NCI-H446 (cell line): ENCODE measurements at places on chromosomes 3 and 15.

DNA sequence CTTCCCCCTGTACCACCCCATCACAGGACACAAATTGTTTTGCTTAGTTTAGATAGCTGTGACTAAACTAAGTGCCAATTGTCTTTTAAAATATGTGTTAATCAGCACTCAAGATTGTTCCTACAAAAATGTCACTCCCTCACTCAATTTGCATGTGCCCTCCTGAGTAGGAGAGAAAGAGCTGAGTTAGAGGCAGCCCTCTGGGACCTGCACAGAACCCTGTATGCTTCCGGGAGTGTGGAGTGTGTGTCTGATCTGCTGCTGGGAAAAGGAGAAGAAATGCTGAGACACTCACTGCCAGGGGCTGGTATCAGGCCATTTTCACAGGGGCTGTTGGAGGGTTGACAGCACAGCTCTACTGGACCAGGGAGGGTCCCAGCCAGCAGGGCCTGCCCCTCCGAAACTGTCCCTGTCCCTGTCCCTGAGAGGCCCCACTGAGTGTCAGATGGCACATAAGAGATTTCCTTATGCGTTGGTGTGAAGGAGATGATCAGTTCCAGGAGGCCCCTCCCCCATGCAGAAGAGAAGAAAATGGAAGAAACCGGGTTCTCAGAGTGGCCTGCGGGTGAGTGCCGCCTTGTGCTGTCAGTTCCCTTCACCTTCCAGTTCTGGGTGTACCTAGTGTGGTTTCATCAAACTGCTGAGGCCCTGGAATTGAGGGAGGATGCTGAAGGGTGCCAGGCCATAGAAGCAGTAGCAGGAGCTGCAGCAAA is 3.9 kb upstream of the B3GNT5 start:
- no peak for DNase-seq

- DNase-seq: no peak
Measured at GRCh38 chr15:67575039-67575502, 32.6 kb downstream of the MAP2K5 start.

DNA sequence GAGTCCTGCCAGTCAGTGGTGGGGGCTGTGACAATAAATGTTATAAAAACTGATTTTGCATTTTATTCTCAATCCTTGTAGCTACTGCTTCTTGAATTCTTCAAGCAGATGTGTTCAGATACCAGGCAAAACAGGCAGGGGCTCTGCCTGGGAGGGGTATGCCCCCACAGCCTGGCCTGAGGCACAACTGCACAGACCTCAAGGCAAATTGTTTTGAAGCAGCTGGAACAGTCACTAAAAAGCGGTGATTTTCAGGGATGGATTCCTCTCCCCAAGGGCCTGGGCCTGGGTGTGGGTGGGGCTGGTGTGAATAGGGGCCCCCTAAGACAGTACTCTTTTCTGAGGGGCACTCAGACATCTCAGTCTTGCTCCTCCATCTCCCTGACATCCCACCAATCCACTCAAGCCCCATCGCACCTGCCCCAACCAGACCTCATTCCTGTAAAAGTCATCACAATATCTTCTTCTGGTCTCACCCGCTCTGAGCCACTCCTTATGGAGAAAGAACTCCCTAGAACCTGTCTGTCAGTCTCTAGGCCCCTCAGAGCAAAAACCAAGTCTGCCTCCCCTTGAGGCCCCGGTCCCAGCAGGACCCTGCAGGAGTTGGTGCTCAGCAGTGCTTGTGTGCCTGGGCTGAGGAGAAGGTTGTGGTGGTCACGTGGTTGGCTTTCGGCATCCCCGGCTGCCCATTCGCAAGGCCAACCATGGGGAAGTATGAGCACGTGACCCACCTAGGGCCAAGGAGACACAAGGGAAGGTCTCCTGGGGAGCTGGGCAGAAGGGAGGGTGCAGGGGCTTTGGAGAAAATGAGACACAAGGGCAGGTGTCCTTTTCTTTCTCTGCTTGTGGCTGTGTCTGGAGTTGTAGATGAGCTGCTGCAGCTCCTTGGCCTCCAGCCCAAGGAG is 2.9 kb upstream of the PSTPIP1 start:
- no peak for DNase-seq

- DNase-seq: no peak
Measured at GRCh38 chr15:88648357-88649214, 9.8 kb downstream of the ISG20 start.

- no peak for DNase-seq
Measured at GRCh38 chr15:48415036-48415886, 84.0 kb downstream of the DUT start.

DNA sequence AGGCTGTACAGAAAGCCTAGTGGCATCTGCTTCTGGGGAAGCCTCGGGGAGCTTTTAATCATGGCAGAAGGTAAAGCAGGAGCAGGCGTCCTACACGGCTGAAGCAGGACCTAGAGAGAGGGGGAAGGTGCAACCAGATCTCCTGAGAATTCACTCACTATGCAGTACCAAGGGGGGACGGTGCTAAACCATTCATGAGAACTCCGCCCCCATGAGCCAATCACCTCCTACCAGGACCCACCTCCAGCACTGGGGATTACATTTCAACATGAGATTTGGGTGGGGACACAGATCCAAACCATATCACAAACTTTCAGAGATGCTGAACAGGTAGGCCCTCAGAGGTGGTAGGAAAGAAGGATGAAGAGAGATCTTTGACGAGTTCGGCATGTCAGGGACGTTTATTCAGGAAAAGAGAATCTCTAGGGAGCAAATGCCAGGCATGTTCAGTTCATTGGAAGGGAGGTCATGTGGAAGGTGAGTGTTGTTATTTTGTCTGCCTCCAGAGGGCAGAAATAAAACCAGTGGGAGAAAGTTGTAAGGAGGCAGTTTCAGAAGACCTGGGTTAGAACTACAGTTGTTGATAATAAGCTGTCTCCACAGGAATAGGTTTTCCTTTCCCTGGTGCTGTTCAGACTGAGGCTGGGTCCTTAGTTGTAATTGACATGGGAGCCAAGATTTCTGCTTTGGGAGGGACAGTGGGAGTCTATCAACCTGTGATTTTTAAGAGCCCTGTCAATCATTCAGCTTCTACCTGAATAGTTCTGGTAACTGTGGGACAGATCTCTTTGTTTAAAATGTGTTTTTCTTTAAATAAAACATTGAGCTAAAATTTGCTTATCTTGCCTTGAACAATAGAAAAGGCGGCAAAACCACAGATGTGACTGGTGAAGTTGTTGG is 4.3 kb upstream of the FNDC3B start:
- DNase-seq: peak; percentile 15

DNA sequence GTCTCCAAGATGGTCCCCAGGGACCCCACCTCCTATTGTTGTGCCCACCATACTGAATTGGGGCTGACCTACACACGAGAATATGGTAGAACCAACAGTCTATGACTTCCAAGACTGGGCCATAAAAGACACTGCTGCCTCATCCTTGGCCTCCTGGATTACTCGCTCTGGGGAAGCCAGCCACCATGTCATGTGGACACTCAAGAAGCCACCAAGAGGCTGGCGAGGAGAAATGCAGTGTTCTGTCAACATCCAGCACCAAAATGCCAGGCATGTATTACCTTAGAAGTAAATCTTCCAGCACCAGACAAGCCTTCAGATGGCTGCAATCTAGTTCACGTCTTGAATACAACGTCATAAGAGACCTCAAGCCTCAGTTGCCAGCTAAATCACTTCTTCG is 17.1 kb upstream of the TPM1 start:
- DNase-seq: no peak

- DNase-seq: no peak
Measured at GRCh38 chr15:82150645-82151044, 104.8 kb upstream of the MEX3B start.
